Activated T-cell treated with anti-CD3 and anti-CD28 coated beads, Interleukin-2, amount 50 U/mL, for 48 hours (primary cell): ENCODE measurements at places on chromosomes 1 and 21.

GRCh38 chr1:90729504-90730242, 12.6 kb upstream of the BARHL2 start:
- DNase-seq, result peak; percentile 61

- DNase-seq, result no peak
Measured at GRCh38 chr1:94572780-94573179, 31.2 kb upstream of the F3 start.

GRCh38 chr1:24141311-24141997, 1.5 kb downstream of the IL22RA1 start:
- DNase-seq, result no peak

DNA sequence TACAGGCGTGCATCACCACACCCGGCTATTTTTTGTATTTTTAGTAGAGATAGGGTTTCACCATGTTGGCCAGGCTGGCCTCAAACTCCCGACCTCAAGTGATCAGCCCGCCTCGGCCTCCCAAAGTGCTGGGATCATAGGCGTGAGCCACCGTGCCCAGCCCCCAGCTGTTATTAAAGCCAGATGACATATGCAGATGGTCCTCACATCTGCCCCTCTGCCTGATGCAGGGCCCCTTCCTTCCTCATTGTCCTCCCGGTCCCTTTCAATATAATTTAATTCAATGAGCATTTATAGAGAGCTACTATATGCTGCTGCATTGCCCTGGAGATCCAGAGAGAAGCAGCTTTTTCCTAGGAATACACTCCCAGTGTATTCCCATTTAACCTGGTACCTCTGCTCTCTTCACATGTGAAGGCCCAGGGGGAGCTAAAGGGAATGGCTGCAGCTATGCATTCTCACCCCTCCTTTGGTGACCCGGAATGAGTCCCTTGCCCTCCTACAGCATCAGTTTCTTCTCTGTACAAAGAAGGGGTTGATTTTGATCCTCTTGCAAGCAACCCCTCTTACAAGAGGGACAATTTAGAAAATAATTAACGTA, 55.6 kb downstream of the L1TD1 start:
- no peak for DNase-seq

DNA sequence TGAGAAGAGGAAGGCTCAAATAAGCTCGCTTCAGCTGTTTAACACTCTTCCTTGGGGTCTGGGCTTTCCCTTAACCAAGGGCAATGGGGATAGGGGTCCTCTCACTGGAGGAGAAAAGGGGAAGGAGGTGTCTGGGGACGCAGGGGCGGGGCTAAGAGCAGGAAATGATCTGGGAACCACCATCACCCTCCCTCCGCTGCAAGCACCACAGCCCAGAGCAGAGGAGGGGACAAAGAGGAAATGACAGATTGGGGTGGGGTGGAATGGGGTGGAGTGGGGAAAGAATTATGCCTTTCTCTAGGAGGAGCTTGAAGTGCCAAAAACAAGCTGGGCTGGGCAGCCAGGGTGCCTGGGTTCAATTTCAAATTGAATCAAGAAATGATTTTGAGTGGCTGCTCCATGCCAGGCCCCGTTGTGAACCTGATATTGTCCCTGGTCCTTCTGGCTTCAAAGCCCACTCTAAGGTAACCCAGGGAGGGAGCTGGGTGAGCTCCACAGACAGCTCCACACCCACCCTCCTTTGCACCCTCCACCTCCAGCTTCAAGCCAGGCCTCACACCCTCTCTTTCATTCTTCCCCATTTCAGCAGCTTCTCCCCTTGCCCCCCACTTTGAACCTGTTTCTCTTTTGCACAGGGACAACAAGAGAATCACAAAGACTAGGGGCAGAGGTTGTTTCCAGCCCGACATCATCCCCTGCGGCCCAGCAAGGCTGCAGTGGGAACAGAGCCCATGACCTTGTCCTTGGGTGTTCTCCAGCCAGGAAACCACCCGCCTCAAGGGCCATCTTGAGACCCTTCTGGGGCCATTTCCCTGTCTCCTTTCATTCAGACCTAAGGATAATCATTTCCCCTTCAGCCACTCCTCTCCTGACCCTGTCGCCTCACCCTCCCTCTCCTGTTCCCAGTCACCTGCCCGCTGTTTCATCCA, 1.1 kb downstream of the ARHGAP30 start:
- peak; percentile 87 for DNase-seq

- DNase-seq, result no peak
Measured at GRCh38 chr1:169568497-169568896, 17.8 kb downstream of the F5 start.

GRCh38 chr1:183776731-183777130, 28.2 kb upstream of the RGL1 start:
- no peak for DNase-seq

DNA sequence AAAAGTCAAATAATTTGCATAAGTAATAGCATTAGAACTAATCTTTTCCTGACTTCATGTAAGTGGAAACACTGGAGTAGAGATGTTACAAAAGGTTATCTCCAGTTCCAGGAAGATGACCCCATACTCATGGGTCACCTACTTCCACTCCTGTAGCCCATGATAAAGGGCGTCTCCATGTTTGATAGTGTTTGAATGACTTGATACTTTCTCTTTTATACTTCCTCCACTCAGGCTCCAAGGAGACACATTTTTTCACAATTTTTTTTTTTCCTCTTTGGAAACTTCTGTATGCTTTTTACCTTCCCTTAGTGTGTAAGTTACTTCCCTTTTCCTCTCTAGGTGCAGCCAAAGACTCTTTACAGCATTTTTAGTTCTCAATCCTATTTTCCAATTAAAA, 382.1 kb upstream of the B3GALT2 start:
- DNase-seq, result no peak

GRCh38 chr1:27575840-27576331, 28.1 kb downstream of the AHDC1 start:
- no peak for DNase-seq

DNA sequence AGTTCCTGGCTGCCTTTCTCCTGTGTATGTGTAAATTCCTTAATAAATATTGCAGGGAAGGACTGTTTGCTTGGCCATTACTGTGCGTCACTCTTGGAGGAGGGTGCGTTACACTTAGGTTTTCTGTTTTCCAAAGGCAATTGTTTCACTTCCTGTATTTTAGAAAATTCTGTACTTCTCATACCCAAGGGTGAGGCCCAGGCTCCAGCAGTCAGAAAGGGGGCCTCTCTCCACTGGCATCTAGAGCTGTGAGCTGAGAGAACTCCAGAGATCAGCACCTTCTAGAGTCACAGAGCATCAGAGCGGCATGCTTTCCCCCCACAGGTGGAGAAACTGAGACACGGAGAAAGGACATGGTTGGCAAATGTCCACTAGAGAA, 27.0 kb upstream of the ZFP69B start:
- no peak for DNase-seq

- DNase-seq, result no peak
Measured at GRCh38 chr1:62685431-62685859, 2.7 kb downstream of the DOCK7 start.

DNA sequence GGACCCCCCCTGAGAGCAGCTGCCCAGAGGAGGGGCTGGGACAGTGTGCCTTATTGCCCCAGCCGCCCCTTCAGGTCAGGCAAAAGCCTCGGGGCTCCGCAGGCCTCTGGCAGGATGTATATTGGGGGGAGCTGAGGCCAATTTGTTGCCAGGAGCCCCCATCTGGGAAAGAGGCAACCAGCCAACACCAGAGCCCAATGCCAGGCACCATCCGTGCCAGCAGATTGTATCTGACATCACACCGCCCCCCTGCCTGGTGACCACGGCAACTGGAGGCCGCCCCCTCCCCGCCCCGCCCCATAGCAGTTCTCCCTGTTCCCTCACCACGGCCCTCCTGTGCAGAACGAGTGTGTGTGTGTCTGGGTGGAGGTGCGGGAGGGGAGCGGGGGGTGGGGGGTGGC, 3.6 kb upstream of the PLEKHG5 start:
- DNase-seq, result no peak

- no peak for DNase-seq
Measured at GRCh38 chr1:219798283-219799030, 129.9 kb downstream of the SLC30A10 start.

DNA sequence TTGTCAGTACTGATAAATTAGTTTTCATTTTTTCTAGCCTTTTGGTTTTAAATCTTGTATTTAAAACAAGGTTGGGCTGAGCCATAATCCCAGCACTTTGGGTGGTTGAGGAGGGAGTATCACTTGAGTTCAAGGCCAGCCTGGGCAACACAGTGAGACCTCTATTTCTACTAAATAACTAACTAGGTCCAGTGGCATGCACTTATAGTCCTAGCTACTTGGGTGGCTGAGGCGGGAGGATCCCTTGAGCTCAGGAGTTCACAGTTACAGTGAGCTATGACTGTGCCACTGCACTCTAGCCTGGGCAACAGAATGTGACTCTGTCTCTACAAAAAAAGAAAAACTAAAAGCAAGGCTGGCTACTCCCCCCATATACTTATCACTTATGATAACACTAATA, 21.5 kb upstream of the TTC39A start:
- no peak for DNase-seq

DNA sequence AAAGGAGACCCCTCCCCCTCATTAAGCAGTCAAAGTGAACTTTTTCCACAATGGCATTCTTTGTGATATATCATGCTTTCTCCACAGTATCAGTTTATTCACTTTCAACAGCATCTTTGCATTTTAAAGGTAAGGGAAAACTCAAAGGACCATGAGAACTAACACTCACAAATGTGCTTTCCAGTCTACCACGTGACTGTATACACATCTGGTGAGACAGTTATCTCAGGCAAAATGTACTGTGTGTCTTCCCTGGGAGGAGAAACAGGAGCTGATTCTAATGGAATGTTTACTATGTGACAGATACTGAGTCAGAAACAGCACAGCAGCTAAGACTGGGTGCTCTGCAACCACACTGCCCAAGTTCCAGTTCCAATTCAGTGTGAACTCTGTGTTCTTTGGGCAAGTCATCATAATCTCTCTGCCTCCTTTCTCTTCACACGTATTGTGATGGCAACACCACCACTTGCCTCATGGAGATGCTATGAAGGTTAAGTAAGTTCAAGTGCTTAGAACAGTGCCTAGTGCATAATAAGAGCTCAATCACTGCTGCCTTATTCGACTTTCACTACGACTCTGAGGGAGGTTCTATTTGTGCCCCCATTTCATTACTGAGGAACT, 79.0 kb downstream of the SLC45A1 start:
- peak; percentile 52 for DNase-seq

DNA sequence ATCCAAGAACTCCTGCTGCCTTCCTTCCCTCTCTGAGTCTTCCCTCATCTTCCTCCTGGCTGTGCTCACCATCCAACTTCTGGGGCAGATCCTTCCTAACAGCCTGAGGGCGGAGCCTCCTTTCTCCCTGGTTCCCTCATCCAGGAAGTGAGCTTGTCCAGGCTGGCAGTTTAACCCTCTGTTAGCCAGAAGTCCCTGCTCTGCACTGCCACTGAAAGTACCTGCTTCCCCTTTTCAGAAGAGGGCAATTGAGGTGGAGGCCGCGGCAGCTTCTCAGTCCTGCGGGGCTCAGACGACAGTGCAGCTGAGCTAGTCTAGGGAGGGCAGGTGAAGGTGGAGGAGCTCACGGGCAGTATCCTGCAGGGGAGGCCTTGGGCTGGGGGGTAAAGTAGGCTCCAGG, 149.1 kb downstream of the FCRL5 start:
- DNase-seq, result no peak

- DNase-seq, result no peak
Measured at GRCh38 chr1:46134660-46135331, 2.4 kb upstream of the PIK3R3 start.

GRCh38 chr1:108502138-108502537, 52.0 kb downstream of the NBPF6 start:
- no peak for DNase-seq

- DNase-seq, result peak; percentile 76
Measured at GRCh38 chr1:39105061-39105840, 79.1 kb downstream of the NDUFS5 start.

- no peak for DNase-seq
Measured at GRCh38 chr1:116087628-116088027, 23.6 kb upstream of the MAB21L3 start.

DNA sequence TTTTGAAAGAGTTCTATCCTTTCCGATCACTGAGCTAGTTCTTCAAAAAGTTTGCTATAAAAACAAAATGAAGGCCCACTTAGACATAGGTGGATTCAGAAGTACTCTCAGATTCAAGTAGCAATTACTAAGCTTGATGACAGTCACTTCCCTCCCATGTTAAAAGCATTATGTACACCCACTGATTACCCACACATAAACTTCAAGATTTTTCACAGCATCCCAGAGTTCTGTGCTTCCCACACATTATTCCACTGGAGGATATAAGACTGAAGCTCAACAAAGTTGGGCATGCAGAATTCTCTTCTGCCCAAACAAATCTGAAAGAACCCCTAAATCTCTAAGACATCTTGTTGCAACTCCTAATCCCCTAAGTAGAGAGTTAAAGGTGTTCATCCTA, 29.5 kb downstream of the VAMP4 start:
- DNase-seq, result no peak

- peak; percentile 87 for DNase-seq
Measured at GRCh38 chr1:100352267-100353070, at the start of gene CDC14A. CDC14A (plus strand) TSS chr1:100352506; CDS start chr1:100352955, 449 bp downstream.

DNA sequence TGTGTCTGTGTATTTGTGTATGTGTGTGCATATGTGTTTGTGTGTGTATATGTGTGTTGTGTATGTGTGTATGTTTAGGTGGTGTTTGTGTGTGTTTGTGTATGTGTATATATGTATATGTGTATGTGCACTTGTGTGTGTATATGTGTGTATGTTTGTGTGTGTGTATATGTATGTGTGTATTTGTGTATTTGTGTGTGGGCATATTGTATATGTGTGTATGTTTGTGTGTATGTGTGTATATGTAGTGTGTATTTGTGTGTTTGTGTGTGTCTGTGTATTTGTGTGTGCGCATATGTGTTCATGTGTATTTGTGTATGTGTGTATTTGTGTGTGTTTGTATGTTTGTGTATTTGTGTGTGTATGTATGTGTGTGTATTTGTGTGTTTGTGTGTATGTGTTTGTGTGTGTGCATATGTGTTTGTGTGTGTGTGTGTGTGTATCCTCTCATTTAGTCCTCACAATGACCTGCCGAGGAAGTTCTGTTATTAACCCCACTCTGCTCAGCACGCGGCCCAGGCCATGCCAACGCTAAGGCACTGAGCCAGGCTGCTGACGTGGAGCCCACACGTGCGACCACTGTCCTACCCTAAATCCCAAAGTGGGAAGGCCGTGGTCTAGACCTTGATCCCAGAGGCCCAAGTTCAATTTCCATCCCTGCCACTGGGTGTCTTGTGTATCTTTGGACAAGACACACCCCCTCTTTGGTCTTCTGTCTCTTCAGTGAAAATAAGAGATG, 43.2 kb upstream of the TMEM51 start:
- no peak for DNase-seq

GRCh38 chr1:201773764-201774163, 55.2 kb upstream of the IPO9 start:
- no peak for DNase-seq
